GM19239 (cell line): ENCODE measurements at places on chromosomes 7 and 10.

DNA sequence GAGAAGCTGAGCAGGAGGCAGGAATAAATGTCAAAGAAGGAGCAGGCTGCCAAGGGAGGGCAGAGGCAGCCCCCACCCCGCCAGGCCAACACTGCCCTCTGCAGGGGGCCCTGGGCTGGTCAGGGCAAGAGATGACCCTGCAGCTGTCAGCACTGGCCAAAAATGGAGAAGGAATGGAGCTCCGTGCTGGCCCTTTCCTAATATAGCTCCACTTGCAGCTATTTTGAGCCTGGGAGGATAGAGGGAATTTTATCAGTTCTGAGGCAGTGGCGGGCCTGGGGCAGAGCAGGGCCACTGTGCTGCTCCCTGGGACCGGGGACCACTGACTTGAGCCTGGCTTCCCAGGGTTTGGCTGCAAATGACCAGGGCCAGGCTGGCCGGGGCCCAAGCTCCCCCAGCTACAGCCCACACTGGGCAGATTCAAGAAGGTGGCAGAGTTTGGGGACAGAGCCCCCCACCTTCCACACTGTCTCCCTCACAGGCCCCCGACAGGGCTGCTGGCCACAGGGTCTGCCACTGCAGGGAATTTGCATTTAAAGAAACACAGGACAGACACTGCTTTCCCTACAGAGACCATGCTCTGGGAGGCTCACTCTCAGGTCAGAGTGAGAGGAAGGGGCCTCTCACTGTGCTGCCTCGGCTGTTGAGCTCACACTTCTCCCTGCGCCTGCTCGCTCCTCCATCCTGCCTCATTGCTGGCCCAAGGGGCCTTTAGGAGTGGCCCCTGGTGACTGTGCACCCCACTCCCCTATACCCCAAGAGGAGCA lies 16.2 kb downstream of the LDB3 start:
- DNase-seq = no peak

- no peak for DNase-seq
Measured at GRCh38 chr10:4515721-4516120, 310.3 kb upstream of the AKR1E2 start.

- DNase-seq = no peak
Measured at GRCh38 chr10:72062382-72062781, 26.0 kb downstream of the SPOCK2 start.

DNA sequence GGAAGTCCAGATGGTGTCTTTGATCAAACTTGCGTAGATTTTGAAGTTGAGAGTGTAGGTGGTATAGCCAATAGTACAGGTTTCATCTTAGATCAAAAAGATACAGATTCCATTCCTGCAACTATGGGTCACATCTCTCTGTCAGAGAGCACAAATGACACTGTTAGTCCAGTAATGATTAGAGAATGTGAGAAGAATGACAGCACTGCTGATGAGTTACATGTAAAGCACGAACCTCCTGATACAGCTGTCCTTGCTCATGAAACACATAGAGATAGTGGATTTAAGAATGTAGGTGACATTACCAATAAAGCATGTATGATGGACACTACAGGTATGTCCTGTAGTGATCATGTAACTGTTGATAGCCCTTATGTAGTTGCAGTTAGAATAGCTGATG lies 59.1 kb downstream of the LOXL4 start:
- DNase-seq = no peak

DNA sequence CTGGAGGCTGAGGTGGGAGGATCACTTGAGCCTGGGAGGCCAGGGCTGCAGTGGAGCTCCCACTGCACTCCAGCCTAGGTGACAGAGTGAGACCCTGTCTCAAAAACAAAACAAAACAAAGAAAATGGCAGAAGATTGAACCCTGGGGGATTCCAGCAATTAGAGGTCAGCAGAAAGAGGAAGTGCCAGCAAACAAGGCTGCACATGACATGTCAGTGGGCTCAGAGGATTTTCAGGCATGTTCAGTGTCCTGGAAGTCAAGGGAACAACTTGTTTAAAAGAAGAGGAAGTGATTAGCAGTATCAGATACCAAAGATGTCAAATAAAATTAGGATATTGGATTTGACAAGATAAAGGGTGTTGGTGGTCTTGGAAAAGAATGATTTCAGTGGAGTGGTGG lies 32.3 kb downstream of the RAB18 start:
- no peak for DNase-seq

DNA sequence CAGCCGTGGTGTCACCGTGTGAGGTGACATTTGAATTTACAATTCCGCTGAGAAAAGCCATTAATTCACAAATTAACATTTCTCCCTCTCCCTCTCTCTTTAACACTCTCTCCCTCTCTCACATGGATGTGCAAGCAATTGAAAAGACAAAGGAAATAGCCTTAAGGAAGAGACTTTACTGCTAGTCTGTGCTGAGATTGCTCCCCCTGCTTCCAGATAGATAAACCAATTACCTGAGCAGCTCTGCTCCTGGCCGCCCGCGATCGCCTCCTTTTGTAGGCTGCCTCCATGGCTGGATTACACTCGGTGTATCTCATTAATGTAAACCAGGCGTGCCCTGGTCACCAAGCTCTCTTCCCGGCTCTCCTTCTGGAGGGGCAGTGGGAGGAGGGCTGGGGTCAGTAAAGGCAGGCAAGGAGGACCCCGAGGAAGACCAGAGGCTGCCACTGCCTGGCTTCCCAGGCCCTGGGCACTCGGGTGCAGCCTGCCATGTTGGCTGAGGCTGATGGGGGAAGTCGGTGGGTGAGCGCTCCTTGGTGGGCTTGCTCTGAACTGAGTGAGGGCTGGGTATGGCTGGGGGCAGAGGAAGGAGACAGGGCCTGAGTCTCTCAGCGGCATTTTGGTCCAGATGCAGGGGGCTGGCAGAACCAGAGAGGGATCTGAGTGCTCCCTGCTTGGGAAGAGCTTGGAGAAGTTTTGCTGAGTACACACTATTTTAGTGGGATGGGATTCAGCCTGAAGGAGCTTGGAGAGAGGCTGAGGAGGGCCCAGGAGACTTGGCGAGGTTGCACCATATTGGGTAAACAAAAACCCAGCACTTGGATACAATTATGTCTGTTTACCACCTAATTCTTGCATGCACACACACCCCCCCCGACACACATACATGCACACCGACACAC lies 42.9 kb downstream of the PAX2 start:
- DNase-seq = no peak

DNA sequence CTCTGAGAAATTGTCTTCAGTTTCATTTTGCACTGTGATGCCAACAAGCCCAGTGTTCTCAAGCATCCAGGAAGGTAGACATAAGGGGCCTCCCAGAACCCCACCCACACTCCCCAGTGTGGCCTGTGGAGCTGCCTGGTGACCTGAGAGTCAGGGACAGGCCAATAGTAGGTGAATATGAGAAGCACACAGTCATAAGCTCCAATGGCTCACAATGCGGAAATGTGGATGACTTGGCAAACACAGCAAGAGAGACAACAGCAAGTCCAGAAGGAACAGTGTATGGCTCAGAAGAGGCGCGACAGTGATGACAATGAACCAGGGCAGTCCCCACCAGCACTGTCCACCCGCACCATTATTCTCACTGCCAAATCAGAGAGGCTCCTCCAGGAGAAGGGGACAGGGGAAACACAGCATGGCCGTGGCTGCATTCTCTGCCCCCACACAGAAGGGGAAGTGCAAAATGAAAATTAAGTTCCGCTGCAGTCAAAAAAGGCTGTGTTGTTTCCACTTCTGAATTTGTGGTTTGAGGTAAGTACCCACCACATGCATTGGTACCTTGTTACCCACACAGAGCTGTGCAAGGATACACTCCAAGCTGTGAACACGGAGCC lies 419.8 kb downstream of the GRID1 start:
- peak; percentile 31 for DNase-seq

- DNase-seq = no peak
Measured at GRCh38 chr7:16428672-16429071, 7.3 kb upstream of the CRPPA start.

DNA sequence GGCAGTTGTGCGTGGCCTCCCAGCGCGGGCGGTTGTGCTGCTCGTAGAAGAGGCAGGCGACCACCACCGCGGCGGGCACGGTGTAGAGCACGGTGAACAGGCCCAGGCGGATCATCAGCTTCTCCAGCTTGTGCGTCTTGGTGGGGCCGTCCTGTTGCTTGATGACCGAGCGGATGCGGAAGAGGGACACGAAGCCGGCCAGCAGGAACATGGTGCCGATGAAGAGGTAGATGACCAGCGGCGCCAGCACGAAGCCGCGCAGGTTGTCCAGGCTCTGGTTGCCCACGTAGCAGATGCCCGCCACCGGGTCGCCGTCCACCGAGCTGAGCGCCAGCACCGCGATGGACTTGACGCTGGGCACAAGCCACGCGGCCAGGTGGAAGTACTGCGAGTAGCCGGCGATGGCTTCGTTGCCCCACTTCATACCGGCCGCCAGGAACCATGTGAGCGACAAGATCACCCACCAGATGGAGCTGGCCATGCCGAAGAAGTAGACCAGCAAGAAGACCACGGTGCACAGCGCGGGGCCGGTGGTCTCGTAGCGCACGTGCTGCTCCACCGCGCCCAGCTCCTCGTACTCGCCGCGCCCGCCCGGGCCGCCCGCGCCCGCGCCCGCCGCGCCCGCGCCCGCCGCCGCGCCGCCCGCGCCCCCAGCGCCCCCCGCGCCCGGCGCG lies 2.2 kb downstream of the FZD8 start:
- no peak for DNase-seq

DNA sequence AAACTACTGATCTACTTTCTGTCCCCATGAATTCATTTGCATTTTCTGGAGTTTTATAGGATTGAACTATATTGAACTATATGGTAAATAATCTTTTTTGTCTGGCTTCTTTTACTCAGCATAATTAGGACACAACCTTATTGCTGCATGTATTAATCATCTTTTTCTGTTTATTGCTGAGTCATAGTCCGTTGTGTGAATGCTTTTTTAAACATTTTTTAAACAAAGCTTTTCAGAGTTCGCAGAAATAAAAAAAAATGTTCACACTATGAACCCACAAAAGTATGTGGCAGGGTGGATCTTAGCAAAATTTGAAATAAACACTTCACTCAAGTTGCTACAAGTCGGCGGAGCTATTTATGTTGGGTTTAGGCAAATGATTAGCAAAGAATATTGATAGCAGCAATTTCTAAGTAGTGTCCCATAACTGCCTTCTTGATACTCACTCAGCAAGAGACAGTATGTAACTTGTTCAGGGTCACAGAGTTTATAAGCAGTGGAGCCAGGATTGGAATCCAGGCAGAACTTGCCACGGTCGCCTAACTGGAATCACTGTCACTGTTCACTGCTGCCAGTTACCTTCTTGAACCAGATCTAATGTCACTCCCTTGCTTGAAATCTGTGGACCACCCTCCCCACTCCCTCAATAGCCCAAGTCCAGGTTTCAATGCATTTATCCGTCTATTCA lies 5.6 kb downstream of the CH25H start:
- DNase-seq = no peak

DNA sequence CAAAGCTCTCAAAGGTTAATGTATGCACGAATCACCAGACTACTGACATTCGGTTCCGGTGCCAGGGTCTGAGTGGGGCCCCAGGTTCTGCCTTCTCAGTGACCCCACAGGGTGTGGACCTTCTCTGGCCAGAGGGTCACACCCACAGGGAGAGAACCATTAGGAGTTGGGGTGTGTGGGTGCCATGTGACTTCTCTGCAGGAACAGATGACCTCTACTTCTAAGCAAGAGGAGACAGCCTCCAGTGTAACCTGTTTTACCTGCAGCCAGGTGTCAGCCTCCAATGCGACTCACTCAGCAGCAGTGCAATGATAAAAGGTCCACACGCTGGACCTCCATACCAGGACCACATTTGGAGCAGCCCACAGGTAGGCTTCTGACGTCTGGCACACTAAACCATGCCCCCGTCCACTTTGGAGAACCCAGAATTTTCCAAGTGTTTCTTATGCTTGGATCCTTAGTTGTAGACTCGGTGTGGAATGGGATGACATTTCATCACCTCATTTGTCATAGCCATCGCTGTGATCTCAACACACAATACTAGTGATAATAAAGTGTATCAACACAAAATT lies 16.2 kb upstream of the INSIG1 start:
- DNase-seq = no peak
